ENCODE measurements at places on chromosomes 3 and 15. TPM values are rescaled to one million over a fixed set of nuclear protein-coding genes. Genes with fewer than 3 reads are reported as not detected.

USP3 gene
- polyA plus RNA-seq, result 40.7 TPM

CCR5 gene
- polyA plus RNA-seq, result 0.35 TPM

SLC35G2 gene
- polyA plus RNA-seq, result 3.5 TPM

ATRIP gene
- 13.2 TPM for polyA plus RNA-seq

CCDC54 gene
- polyA plus RNA-seq, result 0.14 TPM

NCBP2 gene
- polyA plus RNA-seq, result 104 TPM

RASGRP1 gene
- polyA plus RNA-seq, result 15.0 TPM

CHRFAM7A gene
- polyA plus RNA-seq, result 1.7 TPM

CDHR4 gene
- polyA plus RNA-seq, result not detected

GOLGA8J gene
- polyA plus RNA-seq, result 0.77 TPM

C2CD4A gene
- 0.24 TPM for polyA plus RNA-seq

POC1A gene
- polyA plus RNA-seq, result 8.9 TPM

SLC22A13 gene
- polyA plus RNA-seq, result 1.2 TPM

EPHA3 gene
- 6.4 TPM for polyA plus RNA-seq

UROC1 gene
- 0.22 TPM for polyA plus RNA-seq

PARL gene
- 55.8 TPM for polyA plus RNA-seq

ARNT2 gene
- 61.5 TPM for polyA plus RNA-seq

IRAK2 gene
- 0.75 TPM for polyA plus RNA-seq

CSPG5 gene
- 0.93 TPM for polyA plus RNA-seq

NT5DC2 gene
- 97.3 TPM for polyA plus RNA-seq

PLA1A gene
- 7.6 TPM for polyA plus RNA-seq

CPNE9 gene
- polyA plus RNA-seq, result 0.15 TPM

GREM1 gene
- polyA plus RNA-seq, result 0.60 TPM

SORD gene
- 20.0 TPM for polyA plus RNA-seq

NCEH1 gene
- polyA plus RNA-seq, result 4.2 TPM

RCCD1 gene
- 13.5 TPM for polyA plus RNA-seq

CHRM5 gene
- 0.09 TPM for polyA plus RNA-seq

SHC4 gene
- 2.9 TPM for polyA plus RNA-seq

ELL3 gene
- polyA plus RNA-seq, result 3.8 TPM

PRSS50 gene
- polyA plus RNA-seq, result 1.2 TPM

OR5H15 gene
- polyA plus RNA-seq, result not detected

CD80 gene
- polyA plus RNA-seq, result 0.37 TPM

MKRN3 gene
- polyA plus RNA-seq, result 1.8 TPM

DUOX1 gene
- polyA plus RNA-seq, result 2.9 TPM

AADACL2 gene
- polyA plus RNA-seq, result not detected

LDHAL6B gene
- polyA plus RNA-seq, result 0.32 TPM

CYP1A2 gene
- polyA plus RNA-seq, result 0.20 TPM
